ENCODE measurements at places on chromosomes 2 and 18.

DNA sequence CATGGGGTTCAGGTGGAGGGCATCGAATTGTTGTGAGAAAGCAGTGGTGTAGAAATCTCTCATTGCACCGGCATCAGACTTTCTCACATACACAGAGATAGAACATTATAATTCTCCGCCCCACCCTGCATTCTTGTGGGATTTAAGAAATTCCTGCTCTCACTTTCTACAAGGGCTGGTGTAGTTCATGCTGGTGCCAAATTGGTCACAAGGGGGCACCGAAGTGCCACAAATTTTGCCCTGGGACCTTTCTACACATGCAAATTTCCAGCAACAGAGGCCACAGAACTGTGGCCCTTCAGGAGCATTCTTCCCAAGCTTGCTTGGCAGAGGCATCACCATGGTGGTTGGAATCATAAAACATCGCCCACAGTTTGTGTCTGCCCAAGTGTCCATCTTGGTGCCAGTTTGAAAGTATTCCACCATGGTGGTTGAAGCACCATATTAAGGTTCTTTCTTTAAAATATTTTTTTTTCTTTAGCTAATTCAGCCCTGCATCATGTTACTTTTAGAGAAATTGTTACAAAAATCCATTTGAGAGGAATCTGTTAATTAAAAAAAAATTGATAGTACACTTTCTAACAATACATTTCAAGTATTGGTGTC, 521.2 kb upstream of the FANCL start:
- peak; percentile 85 for DNase-seq

DNA sequence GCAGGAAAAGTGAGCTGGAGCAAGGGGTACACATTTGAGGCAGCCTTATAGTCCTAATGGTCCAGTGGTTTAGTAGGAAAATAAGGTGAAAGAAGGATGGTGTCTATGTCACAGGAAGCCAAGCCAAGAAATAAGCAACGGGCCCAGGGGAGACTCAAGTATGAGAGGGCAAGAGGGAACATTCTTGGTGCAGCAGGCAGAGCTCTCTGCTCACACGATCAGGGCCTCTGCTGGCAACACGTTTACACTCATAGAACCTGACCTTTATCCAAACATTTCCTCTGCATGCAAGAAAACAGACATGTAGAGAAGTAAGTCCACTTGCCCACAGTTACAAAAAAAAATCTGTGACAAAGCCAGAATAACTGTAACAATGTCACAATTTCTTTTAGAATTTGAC, 32.6 kb upstream of the LRRC30 start:
- no peak for DNase-seq

GRCh38 chr2:71361631-71362030, 30.0 kb downstream of the ZNF638 start:
- DNase-seq: no peak

- DNase-seq: peak; percentile 82
These were observed 494.9 kb downstream of the NYAP2 start for GRCh38 chr2:225894236-225894980.

GRCh38 chr2:125169764-125170146, 1144.7 kb downstream of the CNTNAP5 start:
- no peak for DNase-seq

GRCh38 chr2:147847746-147848391, 3.0 kb downstream of the ACVR2A start:
- DNase-seq: peak; percentile 40

GRCh38 chr18:47604021-47604420, 326.4 kb downstream of the SMAD2 start:
- DNase-seq: no peak

GRCh38 chr2:164314148-164314547, 307.1 kb downstream of the GRB14 start:
- peak; percentile 27 for DNase-seq

DNA sequence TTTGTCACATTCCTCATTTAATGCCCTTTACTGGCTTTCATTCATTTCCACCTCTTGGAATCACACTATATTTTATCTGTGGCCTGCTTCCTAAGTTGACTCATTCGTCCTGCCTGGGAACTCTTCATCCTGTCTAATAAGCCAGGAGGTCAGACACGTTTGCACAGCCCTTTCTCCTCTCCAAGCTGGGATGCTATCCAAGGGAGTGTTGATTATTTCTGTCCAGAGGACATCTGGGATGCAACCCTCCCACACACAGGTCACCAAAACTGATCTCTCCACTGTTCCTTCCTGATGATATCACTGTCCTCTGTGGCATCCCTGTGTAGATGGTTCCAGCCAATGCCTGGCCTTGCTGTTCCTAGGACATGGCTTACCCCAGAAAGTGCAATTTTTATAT, 79.8 kb upstream of the NOSTRIN start:
- DNase-seq: no peak

- DNase-seq: no peak
These were observed 156.5 kb downstream of the MYO5B start for GRCh38 chr18:50038448-50038847.

- peak; percentile 66 for DNase-seq
These were observed 356.1 kb upstream of the ZC3H15 start for GRCh38 chr2:186129767-186130581.
